ENCODE measurements at places on chromosomes 11 and 22.

GRCh38 chr11:65381716-65382032, 772 bp downstream of the SLC25A45 start:
- DNase-seq: no peak

- DNase-seq: no peak
Measured at GRCh38 chr11:18452927-18453326, 2.7 kb upstream of the LDHAL6A start.

- DNase-seq: peak; percentile 37
Measured at GRCh38 chr11:128544471-128545051, 42.8 kb downstream of the ETS1 start.

DNA sequence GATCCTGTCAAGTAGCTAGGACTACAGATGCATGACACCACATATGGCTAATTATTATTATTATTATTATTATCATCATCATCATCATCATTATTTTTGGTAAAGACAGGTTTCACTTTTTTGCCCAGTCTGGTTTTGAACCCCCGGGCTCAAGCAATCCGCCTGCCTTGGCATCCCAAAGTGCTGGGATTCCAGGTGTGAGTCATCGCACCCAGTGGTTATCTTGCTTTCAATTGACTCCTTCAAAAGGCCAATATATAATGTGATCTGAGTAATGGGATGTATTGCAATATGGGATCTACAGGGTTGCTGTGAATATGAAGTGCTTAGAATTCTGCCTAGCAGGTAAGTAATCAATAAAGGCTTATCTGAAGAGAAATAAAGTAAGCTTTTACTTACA, 221.2 kb downstream of the SBF2 start:
- DNase-seq: no peak
